ENCODE measurements at places on chromosomes 5 and 9.

DNA sequence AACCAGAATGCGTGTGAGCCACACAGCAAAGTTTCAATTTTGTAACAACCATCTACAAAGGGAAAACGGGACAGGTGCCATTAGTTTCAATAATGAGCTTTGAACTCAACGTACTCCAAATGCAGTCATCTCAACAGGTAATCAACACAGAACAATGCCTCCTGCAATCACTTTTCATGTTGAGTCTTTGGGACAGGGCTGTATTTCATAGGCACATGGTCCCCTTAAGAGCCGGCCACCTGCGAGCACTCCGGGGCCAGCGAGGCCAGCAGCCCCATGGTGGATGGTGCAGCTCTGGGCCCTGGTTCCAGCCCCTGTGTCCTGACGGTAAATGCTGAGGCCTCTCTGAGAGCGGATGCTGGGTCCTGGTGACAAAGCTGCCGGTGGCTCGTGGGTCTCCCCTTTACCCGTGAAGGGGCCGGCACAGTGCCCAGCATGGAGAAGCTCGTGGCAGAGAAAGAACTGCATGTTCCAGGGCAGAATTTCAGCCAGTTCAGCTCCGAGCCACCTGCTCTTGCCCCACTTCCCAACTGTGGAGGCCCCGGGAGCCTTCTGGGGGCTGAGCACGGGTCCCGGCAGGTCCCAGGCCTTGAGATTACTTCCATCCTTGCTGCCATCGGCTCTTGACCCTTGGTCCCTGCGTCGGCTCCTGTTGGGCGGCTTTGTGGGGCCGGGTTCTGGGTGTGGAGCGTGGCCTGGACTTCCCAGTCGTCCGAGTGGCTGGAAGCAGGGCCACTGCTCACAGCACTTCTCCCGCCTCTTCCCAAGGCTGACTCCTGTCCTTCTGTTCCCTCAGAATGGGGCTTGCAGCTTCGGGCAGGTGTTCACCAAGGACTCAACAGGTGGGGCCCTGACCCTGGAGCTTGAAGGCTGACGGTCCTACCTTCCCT is 26.1 kb upstream of the RNU6ATAC start:
- DNase-seq, result no peak

DNA sequence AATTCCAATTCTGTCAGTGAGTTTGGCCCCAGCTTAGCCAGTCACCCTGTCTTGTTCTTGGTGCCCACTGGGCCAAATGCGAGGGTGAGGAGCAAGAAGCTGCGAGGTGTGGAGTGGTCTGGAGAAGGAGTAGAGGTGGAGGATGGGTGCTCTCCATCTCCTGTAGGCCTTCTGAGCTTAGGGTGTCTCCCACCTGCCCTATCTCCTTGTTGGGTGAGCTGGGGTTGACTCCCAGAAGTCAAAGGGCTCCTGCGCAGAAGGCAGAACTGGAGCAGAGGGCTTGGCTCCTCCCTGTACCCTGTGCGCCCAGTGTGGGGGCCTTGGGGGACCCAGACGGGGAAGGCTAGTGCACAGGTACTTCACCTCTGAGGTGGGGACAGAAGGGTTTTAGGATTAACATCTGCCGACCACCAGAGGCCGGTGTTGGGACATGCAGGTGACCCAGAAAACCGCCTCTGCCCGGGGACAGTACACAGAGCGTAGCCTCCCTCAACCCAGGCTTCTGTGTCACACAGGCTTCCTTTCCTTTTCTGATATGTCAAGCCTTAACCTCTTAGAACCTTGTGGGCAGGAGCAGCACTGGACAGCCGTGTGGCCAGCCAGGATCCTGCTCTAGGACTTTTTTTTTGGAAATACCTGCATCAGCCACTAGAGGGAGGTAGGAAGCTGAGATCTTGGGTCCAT is 16.9 kb downstream of the IL5 start:
- peak; percentile 55 for DNase-seq

DNA sequence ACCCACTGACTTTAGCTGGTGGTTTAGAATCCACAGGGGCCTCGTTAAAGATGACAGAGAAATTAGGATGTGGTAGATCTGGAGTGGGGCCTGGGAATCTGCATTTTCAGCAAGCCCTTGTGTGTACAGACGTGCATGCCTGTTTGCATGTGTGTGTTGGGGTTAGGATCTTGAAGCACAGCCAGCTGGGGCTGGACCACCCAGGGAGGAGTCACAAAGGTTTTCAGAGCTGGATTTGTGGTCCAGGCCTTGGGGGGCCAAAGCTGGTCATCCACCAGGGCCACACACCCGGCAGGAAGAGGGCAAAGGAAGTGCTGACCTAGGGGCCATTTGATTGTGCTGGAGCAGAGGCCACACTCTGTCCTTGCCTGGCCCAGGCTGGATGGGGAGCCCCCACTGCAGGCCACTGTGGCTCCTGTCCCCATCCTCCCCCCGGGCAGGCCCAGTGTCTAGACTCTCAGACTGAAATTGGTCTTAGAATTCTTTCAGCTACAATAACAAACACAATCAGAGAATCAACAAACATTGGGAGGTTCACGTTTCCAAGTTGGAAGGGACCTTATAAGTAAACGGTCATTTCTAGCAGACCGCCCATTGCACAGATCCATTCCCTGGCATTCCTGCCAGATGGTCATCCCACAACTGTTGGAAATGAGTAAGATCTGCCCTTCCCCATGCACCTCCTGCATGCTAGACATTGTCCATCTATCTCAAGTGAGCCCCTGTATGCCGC is 10.3 kb downstream of the CDX1 start:
- no peak for DNase-seq

- no peak for DNase-seq
Observed at GRCh38 chr5:32526810-32527209, 58.5 kb upstream of the SUB1 start.

GRCh38 chr5:156526081-156526925 is 199.3 kb downstream of the SGCD start:
- no peak for DNase-seq

DNA sequence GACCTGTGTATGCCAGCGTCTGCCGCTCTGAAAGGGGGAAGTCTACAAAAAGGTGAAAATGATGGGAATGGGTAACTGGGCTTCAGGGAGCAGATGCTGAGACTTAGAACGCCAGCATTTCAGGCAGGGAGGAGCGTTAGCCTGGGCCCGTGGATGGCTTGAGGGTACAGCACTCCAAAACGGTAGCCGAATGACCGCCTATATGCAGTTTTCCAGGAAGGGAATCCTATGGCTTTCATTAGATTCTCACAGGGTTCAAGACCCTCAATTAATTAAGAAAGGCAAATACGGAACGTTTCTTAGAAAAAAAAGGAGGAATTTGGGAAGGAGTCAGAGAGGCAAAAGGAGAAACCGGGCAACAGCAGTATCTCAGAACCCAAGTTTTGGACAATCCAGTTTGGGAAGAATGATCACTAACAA is 639 bp downstream of the AMACR start:
- peak; percentile 10 for DNase-seq

DNA sequence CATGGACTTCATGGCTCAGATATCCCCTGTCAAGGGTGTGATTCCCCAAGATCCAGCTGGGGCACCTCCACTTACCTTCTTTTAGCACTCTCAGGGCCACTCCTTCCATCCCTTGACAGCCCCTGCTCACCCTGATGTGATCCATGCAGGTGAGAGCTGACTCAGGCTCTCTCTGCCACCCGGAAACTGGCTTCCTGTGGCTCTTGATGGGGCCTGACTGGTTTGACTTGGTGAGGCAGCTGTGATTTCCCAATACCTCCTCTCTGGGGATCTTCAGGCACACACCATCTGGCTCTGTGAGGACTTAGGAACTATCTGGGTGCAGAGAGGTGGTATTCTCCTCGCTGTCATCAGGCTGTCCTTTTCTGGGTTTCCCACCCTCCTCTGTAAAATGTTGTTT is 7.9 kb upstream of the FAT2 start:
- DNase-seq, result no peak

- DNase-seq, result peak; percentile 72
Observed at GRCh38 chr5:892394-893136, at the start of the genes BRD9 and TRIP13. Gene BRD9, minus strand, starts transcription at chr5:892801. Its CDS starts 144 bp downstream, at chr5:892657. Gene TRIP13, plus strand, starts transcription at chr5:892884. Its CDS starts 115 bp downstream, at chr5:892999.

DNA sequence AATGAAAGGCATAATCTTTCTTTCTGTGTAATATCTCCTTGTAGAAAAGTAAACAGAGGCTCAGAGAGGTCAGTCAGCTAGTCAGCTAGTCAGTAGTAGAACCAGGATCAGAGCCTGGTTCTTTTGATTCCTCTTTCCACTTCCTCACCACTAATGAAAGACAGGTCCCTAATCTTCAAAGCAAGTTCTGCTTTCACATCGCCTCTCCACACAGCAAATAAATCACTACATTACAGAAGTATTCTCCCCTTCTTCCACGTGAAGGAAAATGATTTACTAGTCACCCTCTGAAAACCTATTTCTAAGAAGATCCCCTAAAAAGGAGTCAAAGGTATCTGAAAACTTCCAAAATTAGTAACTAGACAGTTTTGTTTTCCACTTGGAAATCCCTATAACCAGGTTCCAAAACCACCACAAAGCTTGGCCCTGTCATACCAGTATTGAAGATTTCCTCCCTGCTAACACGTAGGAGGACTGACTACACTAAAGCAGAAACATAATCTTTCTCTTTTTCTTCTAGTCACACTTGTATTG is 140.5 kb upstream of the TARS1 start:
- no peak for DNase-seq

DNA sequence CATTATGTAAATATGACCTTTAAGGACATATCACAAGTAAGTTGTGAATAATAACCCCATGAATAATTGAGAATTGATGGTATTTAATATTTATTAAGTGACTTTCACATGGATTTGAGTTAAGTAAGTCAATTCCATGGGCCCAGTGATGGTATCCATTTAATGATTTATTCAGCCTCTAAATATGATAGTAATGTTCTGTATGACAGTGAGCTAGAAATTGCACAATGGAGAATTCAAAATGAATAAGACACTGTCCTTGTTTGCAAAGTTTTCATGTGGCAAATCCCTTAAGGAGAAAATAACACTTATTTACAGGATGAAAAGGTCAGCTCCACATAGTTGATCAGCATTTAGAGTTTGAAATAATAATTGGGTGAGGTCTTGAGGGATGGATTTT is 160.7 kb downstream of the PDE4D start:
- no peak for DNase-seq

- peak; percentile 7 for DNase-seq
Observed at GRCh38 chr9:32550150-32550561, 2.0 kb upstream of the SMIM27 start.

DNA sequence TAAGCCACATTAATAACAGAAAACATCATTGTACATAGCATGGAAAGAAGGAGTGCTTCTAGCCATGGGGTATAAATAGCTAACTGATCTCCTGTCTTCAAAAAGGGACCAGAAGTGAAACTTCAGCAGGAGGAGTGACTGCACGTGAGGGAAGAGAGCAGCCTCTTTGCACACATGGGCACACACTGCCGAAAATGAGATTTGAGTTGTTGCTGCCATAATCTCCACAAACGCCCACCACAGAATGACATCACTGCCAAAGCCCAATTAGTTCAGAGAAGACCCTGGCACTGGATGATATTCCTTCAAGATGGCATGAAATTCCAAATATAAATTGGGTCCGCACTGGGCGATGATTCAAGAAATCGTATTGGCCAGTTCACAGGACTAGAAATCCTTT is 238.9 kb upstream of the NR4A3 start:
- DNase-seq, result no peak

DNA sequence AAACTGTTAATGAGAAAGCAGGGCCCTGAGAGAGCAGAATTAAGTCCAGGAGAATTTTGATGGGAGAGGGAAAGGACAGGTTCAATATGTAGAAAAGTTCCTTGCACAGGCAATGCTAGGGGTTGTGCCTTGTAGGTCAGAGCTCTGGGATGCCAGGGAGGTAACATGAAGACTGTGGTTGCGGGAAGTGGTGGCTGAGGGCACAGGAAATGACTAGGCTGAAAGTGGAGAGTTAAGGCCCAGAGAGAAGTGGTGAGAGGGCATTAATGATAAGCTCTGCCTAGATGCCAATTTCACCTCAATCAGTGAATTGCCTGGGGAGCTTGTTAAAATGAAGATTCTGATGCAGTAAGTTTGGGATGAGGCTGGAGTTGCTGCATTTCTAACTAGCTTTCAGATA is 31.5 kb upstream of the PPP3R2 start:
- no peak for DNase-seq

All from kidney capillary endothelial cell (primary cell).